ENCODE measurements at places on chromosomes 1 and 21. TPM values are rescaled to one million over a fixed set of nuclear protein-coding genes. Genes with fewer than 3 reads are reported as not detected.
A peak's percentile ranks its signal among the peaks of the same experiment; 100 is the strongest.

Gene TCHHL1
- not detected for total RNA-seq

Gene C1QB
- 454 TPM for total RNA-seq

Gene GBP5
- not detected for total RNA-seq

Gene DNAJC28
- 1.5 TPM for total RNA-seq

Gene FCRL5
- not detected for total RNA-seq

Gene OLIG2
- not detected for total RNA-seq

Gene CLDN17
- not detected for total RNA-seq

Gene RORC
- not detected for total RNA-seq

Gene CORT
- total RNA-seq, result not detected

GRCh38 chr1:215004121-215004827 lies 78.3 kb upstream of the KCNK2 start:
- H3K4me1 ChIP-seq, result no peaks in the 10 kb centered on the region
- H3K4me3 ChIP-seq, result no peak overlapping the region
- DNase-seq, result no peak
- no peak overlapping the region for H3K27ac ChIP-seq
- H3K27me3 ChIP-seq, result no peaks in the 10 kb centered on the region

- H3K27me3 ChIP-seq, result no peaks in the 10 kb centered on the region
- no peak overlapping the region for H3K4me3 ChIP-seq
- H3K27ac ChIP-seq, result peak overlapping the region; percentile 79
- H3K4me1 ChIP-seq, result no peaks in the 10 kb centered on the region
These were observed 10.2 kb downstream of the SMAP2 start for GRCh38 chr1:40383488-40384412.

DNA sequence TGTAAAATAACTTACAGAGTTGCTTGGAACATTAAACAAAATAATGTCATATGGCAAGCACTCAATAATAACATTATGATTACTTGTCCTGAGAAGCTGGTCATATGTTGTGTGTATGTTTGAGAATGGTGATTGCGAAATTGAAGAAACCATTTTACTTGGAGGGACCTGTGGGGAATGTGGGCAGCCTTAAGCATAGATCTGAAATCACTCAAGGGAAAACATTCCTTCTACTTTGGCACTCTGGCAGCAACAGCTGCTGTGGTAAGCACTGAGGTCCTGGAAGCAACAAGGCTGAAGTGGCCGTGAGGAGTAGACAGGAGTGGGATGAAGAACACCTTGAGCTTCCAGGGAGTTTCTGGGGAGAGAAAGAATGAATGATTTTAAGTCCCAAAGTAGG lies 165.4 kb upstream of the ADAMTS5 start:
- H3K4me1 ChIP-seq, result no peaks in the 10 kb centered on the region
- H3K27me3 ChIP-seq, result no peaks in the 10 kb centered on the region
- H3K27ac ChIP-seq, result no peak overlapping the region
- H3K4me3 ChIP-seq, result no peak overlapping the region
- DNase-seq, result no peak

DNA sequence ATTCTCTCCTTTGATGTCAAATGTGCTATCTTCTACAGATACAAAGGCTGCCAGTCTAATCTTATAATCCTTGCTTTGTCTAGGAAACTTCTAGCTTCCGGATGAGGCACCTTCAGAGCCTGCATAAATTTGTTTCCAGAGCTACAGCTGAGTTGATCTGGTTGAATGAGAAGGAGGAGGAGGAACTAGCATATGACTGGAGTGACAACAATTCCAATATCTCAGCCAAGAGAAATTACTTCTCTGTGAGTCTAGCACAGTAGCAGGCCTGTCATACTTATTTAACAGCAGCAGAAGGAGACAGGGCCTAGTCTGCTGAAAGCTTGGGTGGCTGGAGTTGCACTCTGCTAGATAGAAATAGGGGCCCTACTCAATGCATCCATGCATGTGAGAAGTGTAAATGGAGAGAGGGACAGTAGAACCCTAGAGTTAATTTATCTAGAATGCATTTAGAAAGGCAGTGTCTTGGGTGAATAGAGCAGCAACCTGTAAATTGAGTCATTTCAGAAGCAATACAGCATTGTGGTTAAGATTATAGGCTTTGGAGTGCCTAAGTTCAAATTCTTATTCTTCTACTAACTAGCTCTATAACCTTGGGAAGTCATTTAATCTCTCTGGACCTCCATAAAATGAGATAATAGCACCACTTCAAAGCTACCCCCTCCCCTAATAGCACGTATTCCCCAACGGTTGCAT lies 89.0 kb downstream of the MACF1 start:
- H3K36me3 ChIP-seq, result peaks cover 66% of the 10 kb centered on the region
- no peak overlapping the region for H3K4me3 ChIP-seq
- DNase-seq, result no peak
- H3K27ac ChIP-seq, result no peak overlapping the region

GRCh38 chr1:10185759-10186158 lies 24.6 kb upstream of the KIF1B start:
- H3K36me3 ChIP-seq, result peaks cover 7% of the 10 kb centered on the region
- H3K27me3 ChIP-seq, result no peaks in the 10 kb centered on the region
- H3K4me3 ChIP-seq, result no peak overlapping the region
- no peak overlapping the region for H3K27ac ChIP-seq
- no peak for DNase-seq

DNA sequence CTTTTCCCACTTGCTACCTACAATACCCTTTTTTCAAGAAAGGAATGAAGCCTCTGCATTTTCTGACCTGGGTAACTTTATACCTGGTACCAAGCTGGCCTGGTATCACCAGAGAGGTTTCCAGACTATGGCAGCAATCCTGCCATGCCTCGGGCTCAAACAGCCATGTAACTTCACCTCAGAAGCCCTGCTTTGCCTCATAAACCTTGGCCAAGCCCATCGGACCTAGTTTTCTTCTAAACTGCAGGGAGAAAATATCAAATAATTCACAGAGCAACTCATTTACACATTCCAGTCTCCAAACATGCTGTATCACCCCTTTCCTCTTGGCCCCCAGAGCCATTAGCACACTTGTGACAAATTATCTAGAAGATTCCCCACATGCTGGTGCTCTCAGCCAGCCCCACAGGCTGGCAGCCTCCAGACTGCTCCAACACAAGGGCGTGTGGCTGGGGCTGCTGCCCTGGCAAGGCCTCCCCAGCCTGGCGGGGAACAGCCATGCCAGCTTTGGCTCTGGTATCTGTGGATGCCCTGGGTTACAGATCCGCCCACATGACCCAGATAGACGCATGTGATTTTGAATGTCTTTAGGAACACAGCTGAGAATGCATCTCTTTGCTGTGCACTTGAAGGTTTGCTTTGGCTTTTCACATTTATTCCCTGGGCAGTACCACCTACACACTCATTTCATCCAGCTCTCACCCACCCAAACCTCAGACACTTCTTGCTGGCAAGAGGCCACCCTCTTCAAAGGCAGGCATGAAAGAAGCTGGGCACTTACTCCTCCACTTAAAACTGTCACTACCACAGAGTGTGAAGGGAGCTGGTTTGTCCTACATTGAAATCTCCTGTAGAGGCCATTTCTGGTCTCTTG lies 70.0 kb upstream of the BCAR3 start:
- no peaks in the 10 kb centered on the region for H3K27me3 ChIP-seq
- H3K36me3 ChIP-seq, result no peaks in the 10 kb centered on the region
- no peaks in the 10 kb centered on the region for H3K4me1 ChIP-seq
- no peak overlapping the region for H3K4me3 ChIP-seq

- H3K27ac ChIP-seq, result no peak overlapping the region
- DNase-seq, result no peak
These were observed 55.7 kb upstream of the EFHD2 start for GRCh38 chr1:15353839-15354579.

GRCh38 chr1:84236256-84236655 lies 65.3 kb upstream of the SAMD13 start:
- no peaks in the 10 kb centered on the region for H3K27me3 ChIP-seq
- no peak overlapping the region for H3K4me3 ChIP-seq
- no peaks in the 10 kb centered on the region for H3K4me1 ChIP-seq
- DNase-seq, result no peak

- H3K27me3 ChIP-seq, result no peaks in the 10 kb centered on the region
- no peak for DNase-seq
- no peak overlapping the region for H3K27ac ChIP-seq
- no peaks in the 10 kb centered on the region for H3K4me1 ChIP-seq
These were observed 221.1 kb upstream of the PBX1 start for GRCh38 chr1:164337885-164338284.

DNA sequence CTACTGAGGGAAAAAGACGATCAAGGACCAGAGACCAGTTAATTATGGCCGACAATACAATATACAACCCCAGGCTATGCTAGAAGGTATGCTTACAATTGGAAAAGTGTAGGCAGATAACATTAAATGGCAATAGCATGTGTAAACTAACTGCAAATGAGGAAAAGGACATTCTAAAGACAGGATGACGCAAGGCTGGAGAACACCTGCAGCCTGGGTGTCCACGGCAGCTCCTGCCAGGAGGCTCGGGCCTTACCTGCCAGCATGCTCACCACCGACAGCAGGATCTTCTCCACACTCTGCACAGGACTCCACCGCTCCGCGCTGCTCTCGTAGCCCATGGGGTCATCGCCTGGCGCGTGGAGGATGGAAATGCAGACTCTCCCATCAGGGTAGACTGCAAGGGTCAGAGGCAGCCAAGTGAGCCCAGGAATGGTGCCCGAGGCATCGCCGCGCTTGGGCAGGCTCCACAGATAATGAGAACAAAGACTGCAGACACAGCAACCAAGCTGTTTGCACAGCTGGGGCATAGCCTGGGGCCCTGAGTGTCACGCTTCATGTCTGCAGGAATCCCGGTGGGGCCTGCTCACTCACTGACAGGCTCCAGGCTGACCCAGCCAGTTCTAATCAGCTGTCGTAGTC lies 28.2 kb downstream of the UBE2G2 start:
- no peak overlapping the region for H3K27ac ChIP-seq
- no peak for DNase-seq
- no peaks in the 10 kb centered on the region for H3K4me1 ChIP-seq
- peaks cover 81% of the 10 kb centered on the region for H3K36me3 ChIP-seq

- no peak for DNase-seq
- peak overlapping the region; percentile 68 for H3K27ac ChIP-seq
These were observed 902.1 kb downstream of the LTN1 start for GRCh38 chr21:28090546-28090945.

- no peak overlapping the region for H3K27ac ChIP-seq
- H3K36me3 ChIP-seq, result no peaks in the 10 kb centered on the region
- no peaks in the 10 kb centered on the region for H3K4me1 ChIP-seq
- no peak for DNase-seq
- H3K4me3 ChIP-seq, result no peak overlapping the region
- H3K27me3 ChIP-seq, result no peaks in the 10 kb centered on the region
These were observed 957 bp downstream of the CAPN9 start for GRCh38 chr1:230747890-230748800.

GRCh38 chr1:41812051-41812450 lies 106.7 kb downstream of the HIVEP3 start:
- H3K4me1 ChIP-seq, result peaks cover 5% of the 10 kb centered on the region
- H3K36me3 ChIP-seq, result no peaks in the 10 kb centered on the region
- H3K4me3 ChIP-seq, result no peak overlapping the region

Data from ascending aorta (tissue), 2 donors.